ENCODE measurements at places on chromosomes 6 and 20. TPM values are rescaled to one million over a fixed set of nuclear protein-coding genes. Genes with fewer than 3 reads are reported as not detected.

Gene SPEF1
- total RNA-seq: 0.54 TPM

DNA sequence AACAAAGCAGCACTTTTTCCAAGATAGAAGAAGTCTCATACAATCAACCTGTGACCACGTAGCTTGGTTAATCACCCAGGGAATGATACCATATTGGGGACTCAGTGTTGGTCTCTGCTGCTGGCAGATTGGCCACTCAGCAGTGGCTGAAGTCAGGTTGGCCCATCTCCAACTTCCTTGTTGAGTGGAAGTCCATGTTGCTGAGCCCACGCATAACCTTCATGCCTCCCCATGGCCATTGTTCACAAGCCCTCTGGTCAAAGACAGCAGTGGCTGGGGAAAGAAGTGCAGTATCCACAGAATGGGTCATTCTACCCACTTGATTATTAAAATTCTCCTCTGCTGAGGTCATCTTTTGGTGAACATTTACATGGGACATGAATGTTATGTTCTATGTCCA is 38.5 kb downstream of the PKIB start:
- DNase-seq: no peak

DNA sequence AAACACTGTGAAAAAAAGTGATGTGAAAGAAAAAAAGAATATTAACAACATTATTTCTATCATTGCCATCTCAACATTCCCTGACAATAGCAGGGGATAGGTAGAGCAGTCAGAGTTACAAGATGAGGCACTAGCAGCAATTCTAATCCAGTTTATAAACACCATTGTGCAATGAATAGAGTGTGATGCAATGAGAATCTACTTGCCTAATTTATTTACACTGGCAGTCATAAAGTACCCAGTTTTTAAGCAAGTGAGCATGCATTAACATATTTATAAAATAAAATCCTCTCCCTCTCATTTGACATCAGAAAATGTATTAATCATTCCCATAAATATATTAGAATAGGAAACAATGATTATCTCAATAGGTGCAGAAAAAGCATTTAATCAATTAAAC is 2.5 kb upstream of the MANEA start:
- DNase-seq: no peak

DNA sequence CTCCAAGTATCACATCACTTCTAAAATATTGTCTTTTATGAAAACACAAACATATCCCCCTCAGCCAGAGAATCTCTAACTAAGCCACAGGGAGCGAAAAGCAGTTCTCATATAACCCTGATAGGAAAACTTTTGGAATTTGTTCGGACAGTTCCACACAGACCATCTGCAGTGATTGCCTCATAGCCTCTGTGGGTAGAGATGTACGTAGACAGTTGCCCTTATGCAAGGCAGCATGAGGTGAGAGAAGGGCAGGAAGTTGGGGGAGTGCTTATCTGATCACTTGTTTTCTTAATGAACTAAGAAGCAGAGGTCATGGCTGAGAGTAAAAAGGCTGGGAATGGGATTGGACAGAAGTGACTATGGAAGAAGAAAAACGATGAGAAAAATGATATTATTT is 39.6 kb downstream of the SLC23A2 start:
- no peak for DNase-seq
